ENCODE measurements at places on chromosomes 16 and 17. TPM values are rescaled to one million over a fixed set of nuclear protein-coding genes. Genes with fewer than 3 reads are reported as not detected.

- peak; percentile 53 for DNase-seq
These were observed 1.8 kb downstream of the ZBTB4 start for GRCh38 chr17:7477392-7478275.

GRCh38 chr16:67462279-67462655 is 18.7 kb downstream of the ATP6V0D1 start:
- no peak for DNase-seq

DNA sequence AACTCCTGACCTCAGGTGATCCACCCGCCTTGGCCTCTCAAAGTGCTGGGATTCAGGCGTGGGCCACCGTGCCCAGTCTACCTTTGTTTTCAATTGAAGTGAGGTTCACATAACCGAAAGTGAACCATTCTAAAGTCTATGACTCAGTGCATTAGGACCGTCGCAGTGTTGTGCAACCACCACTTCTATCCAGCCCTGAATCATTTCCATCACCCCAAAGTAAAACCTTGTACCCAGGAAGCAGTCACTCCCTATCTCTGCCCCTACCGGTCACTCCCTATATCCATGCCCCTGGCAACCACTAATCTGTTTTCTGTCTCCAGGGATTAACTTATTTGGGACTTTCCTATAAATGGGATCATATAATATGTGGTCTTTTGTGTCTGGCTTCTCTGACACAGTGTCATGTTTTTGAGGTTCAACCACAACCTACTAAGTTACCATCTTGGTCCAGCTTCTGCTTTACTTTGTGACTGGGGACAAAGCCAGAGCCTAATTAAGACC is 28.3 kb upstream of the CDC42EP4 start:
- no peak for DNase-seq

DNA sequence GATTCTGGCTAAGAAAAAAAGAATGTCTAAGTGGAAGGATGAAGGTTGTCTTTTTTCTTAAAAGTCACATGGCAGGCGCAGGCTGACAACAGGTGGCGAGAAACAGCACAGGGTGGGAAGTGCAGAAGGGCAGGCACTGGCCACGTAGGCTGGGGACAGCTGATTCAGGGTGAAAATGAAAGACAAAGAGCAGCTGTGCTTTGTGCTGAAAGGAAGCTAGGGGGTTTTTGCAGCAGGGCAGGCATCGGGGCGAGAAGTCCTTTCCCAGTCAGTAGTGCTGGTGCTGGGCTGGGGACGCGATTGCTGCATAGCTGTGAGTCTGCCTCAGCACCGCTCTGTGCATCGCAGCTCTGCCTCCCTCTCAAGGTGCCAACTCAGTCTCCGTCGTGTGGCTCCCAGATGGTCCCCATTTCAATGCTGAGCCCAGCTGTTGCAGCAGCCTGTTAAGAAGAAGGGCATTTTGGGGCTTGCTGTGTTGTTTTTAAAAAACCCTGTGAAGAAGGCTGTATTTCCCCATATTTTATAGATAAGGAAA is 183.1 kb upstream of the CCL2 start:
- no peak for DNase-seq

DNA sequence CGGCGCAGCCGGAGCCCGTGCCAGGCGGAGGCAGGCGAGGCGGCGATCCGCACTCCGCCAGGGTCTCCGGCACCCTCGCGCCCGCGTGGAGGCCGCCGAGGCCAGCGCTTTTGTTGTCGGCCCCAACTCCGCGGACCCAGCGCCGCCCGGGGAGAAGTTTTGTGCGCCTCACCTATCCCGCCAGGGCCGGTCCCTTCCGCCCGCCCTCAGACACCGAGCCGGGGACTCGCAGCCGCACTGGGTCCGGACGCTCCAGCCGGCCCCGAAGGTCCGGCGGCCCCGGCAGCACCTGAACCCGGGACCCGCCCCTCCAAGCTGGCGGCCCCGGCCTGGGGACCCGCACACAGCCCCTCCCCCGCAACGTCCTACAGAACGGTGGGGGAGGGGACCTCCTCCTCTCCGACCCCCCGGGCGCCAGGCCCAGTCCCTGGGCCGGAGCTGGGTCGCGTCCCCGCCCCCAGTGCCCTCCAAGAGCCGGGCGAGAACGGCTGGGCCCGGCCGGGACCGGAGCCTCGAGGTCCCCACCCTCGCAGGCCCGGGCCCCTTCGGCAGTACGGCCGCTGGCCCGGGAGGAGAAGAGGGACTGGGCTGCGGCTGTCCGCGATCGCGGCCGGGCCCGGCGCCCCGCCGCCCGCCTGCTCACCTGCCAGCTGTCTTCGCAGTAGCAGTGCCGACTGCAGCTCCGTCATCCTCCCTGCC is 698 bp downstream of the UBE2G1 start:
- DNase-seq = no peak

DNA sequence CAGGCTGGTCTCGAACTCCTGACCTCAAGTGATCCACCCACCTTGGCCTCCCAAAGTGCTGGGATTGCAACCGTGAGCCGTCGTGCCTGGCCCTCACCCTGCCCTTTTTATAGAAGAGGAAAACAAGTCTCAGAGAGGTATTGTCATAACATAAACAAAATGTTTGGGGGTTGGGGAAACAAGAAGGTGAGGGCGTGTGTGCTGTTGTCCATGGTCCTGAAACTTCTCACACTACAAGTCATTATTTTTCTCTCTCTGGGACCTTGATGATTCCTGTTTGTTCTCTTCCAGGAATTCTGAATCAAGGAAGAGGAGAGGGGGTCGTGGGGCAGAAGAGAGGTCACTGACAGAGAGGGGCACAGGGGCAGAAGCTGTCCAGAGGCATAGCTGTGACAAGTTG is 160.2 kb upstream of the LHX1 start:
- no peak for DNase-seq

DNA sequence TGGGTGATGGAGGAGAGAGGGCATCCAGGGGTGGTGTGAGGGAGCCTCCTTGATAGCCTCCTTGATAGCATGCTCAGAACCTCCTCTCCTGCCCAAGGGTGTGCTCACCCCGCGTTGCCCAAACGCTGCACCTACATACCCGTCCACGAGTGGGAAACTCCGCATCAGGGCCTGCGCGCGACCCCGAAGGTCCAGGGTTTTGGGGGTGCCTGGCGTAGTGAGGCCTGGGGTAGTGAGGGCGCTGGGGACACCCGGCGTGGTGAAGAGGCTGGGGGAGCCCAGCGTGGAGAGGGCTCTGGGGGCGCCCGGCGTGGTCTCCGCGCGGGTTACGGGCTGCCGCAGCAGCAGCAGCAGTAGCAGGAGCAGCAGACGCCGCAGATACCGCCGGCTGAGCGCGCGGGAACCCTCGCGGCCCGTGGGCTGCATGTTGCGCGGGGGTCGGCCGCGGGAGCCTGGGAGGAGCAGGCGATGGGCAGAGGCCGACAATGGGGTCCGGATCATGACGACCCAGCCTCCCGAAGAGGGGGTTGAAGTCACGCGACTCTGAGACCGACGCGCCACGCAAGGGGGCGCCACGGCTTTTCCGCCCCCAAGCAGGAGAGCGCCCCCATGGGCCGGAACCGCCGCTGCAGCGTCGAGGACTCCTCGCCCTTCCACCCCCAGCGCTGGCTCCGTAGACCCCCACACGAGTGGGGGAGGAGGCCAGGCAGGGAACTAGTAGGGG is at the start of gene DPEP3:
DPEP3 (minus strand) TSS at position 545 of the 724 bp plus-strand sequence; CDS start at position 426, 119 bp downstream.
- peak; percentile 38 for DNase-seq

The CA4 gene
- not detected for total RNA-seq

Measured in activated naive CD8-positive, alpha-beta T cell treated with anti-CD3 and anti-CD28 coated beads for 36 hours (primary cell).